Activated naive CD4-positive, alpha-beta T cell (primary cell): ENCODE measurements at places on chromosomes 5 and 9.

- DNase-seq, result no peak
Measured at GRCh38 chr5:57676222-57677098, 193.8 kb upstream of the ACTBL2 start.

- DNase-seq, result no peak
Measured at GRCh38 chr9:88161144-88161543, 22.9 kb upstream of the SPATA31C2 start.

DNA sequence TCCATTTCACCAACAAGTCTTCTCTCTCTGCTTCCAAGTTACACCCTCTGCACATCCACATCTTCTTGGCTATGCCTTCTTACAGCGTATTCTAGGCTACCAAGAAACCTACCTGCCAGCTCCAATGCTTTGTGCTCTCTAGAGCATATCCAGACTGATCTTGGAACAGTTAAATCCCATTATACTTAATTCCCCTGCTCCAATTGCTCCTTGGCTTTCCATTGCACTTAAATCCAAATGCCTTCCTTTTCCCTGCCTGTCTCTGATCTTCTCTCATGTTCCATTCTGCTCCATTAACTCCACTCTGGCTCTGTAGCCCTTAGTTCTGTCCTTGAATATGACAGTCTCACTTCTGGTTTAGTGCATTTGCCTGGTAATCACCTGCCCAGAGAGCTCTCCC, 322.4 kb downstream of the LRRC70 start:
- no peak for DNase-seq

DNA sequence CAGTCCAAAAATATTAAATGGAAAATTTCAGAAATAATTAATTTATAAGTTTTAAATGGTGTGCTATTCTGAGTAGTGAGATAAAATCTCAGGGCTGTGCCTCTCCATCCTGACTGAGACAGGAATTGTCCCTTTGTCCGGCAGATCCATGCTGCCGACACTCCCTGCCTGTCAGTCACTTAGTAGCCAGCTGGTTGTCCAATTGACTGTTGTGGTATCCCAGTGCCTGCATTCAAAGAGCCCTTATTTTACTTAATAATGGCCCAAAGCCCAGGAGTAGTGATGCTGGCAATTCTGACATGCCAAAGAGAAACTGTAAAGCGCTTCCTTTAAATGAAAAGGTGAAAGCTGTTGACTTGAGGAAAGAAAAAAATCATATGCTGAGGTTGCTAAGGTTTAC, 157.5 kb downstream of the ENC1 start:
- DNase-seq, result no peak

DNA sequence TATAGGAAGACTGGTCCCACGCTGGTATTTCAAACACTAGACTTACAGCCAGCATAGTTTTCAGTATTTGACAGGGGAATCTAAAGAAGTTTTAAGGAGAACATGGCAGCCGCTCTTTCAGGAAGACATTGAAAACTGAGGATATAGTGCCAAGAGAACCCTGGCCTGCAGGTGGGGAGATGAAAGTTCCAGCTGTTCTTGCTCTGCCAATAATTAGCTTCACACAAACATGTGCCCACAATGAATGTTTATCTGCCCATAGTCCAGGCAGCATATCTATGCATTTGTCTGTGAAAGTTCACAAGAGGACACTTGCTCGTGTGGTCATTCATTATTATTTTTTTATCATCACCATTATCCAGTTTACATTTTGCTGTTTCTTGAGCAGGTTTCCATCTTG, 47.6 kb upstream of the AGXT2 start:
- no peak for DNase-seq

GRCh38 chr5:93925321-93925720, 183.9 kb upstream of the POU5F2 start:
- no peak for DNase-seq

DNA sequence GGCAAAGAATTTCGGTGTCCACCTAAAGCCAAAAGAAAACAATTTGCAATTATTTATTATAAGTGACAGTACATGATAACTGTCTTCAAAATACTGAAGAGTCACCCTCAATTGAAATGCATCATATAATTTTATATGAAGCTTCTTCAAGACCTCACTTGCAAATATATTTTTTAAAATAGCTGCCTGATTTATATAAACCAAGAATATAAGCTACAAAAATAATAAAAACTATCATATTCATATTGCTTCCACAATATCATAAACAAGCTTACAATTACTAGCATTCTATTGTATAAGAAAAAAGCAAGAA, 144.1 kb downstream of the CETN3 start:
- no peak for DNase-seq
